Esophagus muscularis mucosa (tissue), 4 donors: ENCODE measurements at places on chromosomes 13 and 19.

DNA sequence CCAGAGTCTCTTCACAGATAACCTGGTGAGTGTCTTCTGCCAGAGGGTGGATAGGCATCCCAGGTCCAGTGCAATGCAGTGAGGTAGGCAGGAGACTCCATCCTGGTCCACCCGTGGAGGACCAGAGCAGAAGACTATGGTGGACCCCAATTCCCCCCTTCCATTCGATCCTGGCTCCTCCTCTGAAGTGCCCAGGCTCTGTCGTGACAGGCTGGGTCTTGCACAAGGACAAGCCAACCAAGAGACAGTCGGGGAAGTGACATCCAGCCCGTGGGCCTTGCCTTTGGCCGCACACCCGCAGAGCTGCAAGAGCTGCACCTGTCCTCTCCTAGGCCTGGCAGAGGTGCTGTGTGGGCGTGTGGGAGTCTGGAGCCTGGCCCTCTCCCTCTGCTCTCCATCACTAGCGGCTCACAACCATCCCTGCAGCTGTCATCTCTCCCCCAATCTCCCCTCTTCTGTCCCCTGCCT is 3.1 kb downstream of the ZNF784 start:
- no peak for DNase-seq

GRCh38 chr19:50826492-50827240 is 3.1 kb upstream of the KLK1 start:
- DNase-seq: no peak

- no peak for DNase-seq
Measured at GRCh38 chr13:77692746-77693448, 4.6 kb upstream of the SLAIN1 start.

- no peak for DNase-seq
Measured at GRCh38 chr13:99085139-99085807, 107.4 kb upstream of the DOCK9 start.

DNA sequence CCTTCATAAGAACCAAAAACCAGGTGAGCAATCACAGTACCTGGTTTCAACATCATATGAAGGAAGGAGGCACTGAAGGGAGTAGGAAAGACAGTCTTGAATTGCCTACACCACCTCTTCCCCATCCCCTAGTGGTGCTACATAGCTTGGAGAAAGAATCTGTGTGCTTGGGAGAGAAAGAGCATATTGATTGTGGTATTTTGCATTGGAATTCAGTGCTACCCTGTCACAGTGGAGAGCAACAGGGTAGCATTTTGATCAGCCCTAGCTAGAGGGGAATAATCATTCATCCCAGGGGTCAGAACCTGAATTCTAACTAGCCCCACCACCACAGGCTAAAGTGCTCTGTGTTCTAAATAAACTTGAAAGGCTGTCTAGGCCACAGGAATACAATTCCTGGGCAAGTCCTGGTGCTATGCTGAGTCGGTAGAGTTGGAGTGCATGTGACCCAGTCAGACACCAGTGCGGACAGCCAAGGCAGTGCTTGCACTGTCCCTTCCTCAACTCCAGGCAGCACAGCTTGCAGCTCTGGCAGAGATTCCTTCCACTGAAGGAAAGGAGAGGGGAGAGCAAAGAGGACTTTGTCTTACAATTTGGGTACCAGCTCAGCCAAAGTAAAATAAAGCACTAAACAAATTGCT is 158.7 kb downstream of the VWA8 start:
- no peak for DNase-seq

DNA sequence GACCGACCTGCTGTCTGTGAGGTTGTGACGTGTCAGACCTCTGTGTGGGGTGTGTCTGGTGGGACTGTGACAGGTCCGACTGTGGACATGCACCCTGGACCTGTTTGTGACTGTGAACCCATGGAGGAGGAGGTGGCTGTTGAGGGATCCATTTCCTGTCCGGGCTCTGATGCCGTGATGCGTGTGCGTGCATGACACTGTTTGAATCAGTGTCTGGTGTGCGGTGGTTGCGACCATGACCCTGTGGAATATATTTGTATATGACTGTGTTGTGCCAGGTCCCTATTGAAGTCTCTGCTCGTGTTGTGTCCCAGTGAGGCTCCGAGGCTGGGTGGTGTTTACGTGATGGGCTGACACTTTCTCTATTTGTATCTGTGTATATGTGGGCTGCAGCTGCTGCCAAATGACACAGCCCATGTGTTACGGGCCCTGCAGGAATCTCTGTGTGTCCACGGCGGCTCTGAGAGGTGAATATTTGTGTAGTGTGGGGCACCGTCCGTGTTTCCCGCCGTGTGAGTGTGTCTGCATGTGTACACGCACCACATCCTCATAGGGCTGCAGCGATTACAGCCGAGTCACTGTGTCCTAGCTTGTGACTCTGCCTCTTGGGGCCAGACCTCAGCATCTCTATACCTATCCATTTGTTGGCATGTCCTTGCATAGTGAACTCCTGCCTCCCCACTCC is 18.3 kb downstream of the CCDC97 start:
- no peak for DNase-seq

- no peak for DNase-seq
Measured at GRCh38 chr19:30371161-30371836, 885 bp upstream of the ZNF536 start.

DNA sequence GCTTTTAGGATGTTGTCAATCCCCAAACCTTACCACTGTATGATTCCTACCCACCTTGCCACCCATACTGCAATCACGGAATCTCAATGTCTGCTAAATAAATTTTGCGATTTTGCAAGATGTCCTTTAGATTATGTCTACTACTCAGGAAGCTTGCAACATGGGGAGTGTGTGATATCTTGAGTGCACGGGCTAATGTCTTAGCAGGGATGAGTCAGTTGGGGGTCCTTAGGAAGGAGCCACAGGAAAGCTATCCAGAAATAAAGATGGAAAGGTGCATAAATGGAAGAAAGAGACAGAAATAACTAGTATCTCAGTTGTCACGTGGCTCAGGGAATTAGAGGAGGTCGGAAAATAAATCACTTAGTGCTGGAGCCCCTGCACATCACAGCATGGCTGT is 77.1 kb downstream of the NALCN start:
- DNase-seq: no peak

- DNase-seq: no peak
Measured at GRCh38 chr13:79870766-79871165, 389.8 kb downstream of the NDFIP2 start.

- peak; percentile 99 for DNase-seq
Measured at GRCh38 chr19:1094978-1095701, at the start of gene POLR2E. Gene POLR2E (minus strand): TSS chr19:1095375. CDS start chr19:1095315, 60 bp downstream.

DNA sequence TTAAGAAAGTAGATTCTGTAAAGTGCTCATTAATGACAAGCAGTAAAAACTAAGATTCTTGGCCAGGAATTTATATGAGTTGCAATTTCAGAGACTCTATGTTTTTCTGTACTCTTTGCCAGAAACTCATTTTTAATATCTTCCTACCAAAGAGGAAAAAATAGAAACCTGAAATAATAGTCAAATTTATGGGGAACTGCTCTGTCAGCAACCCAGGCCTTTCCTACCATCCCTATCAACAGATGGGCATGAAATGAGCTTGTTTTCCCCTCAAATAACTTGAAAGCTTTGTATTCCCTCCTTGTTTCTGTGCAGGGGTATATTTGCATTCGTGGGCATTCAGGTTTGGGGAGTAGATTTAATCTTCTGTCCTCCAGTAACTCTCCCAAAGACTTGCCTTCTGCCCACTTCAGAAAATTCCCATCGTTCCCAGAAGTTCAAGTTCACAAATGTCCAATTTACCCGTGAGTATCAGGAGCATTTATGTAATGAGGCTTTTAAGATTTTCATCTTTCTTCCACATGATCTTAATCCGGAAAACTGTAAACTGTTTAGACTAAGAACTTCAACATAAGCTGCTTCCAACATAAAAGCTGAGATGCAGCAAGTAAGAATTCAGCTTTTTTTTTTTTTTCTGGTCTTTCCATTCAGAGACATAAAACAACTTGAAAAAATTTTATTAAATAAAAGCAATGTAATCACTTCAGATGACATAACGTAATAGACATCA is 363.1 kb downstream of the EFNB2 start:
- no peak for DNase-seq

DNA sequence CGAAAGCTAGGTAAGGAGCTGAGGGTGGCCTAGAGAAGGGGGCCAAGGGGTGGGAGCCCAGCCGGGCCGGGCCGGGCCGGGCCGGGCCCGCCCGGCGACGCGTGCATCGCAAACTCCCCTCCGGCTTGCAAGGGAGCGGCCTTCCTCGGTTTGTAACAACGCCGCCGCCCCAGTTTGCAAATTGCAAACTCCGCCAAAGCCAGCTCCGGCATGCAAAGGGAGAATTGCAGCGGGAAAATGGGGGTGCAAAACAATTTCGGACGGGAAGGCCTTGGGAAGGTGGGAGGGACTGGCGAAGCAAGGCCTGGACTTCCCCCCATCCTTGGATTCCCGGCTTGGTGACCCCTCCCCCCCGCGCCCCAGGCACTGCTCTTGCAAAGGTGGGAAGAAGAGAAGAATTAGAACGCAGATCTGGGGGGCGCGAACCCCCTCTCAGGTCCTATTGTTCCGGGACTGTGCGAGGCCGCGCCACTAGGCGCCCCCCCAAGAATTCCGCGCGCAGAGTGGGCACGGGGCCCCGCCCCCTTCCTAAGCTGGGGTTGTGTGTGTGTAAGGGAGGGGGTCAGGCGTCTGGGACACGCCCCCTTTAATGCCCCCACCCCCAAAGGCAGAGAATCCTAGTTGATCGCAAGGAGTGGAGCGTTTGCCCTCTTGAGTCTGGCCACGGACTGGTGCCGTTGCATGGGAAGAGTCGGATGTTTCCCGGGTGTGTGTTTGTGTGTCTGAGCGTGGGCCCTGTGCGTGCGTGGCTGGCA is 926 bp downstream of the PRR12 start:
- DNase-seq: no peak

- no peak for DNase-seq
Measured at GRCh38 chr19:36635342-36635741, 30.2 kb downstream of the ZNF382 start.

DNA sequence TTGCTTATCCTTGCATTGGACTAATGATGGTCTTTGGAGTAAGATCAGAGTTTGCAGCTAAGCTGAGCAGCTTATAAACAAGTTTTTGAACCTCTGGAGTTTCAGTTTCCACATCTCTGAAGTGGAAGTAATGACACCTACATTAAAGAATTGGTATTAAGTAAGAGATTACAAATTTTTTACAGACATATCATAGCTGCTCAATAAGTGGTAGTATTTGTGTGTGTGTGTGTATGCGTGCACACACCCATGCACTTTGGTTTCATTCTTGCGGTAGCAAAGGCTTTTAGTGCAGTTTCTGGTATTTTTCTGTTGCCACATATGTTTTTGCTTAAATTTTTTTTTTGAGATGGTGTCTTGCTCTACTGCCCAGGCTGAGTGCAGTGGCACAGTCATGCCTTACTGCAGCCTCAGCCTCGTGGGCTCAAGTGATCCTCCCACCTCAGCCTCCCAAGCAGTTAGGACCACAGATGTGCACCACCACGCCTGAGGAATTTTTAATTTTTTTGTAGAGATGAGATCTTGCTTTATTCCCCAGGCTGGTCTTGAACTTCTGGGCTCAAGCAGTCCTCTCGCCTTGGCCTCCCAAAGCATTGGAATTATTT is 4.5 kb downstream of the NAA16 start:
- DNase-seq: no peak

- no peak for DNase-seq
Measured at GRCh38 chr13:50798923-50799322, 44.6 kb downstream of the DLEU7 start.

DNA sequence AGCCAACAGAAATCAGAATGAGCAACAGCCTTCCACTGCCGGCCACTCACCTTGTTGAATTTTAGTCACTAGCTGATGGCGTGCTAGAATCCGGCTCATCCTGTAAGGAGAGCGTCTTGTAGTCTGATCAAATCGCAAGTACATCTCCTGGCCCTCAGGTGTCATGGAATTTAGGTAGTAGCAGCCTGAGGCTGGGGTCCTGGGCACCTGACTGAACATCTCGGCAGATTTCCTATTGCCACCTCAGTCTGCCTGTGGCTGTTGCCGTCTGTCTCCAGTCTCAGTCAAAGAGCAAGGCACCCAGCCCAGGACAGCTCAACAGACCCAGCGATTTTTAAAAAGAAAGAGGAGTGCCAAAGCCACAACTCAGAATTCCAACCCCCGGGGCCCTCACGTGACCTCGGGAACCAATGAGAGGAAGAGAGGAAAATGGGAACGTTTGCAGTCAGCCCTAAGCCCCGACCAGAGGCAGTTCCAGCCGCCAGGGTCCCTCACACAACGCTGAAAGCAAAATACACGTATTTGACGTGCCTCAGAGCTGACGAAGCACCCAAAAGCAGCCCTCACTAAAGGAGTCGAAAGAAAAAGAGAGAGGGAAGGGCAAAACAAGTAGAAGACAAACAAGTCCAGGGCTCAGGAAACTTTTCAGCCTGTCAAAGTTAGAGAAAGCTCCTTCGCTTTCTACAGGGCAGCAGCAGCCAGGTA is at the start of gene STARD13:
Gene STARD13 (minus strand): TSS at position 336 of the 705 bp plus-strand sequence. CDS start 117 bp downstream, at position 219.
- DNase-seq: peak; percentile 99

GRCh38 chr13:75875450-75875849 is 239.3 kb downstream of the LMO7 start:
- no peak for DNase-seq

- no peak for DNase-seq
Measured at GRCh38 chr13:99298056-99298455, 9.1 kb downstream of the GPR183 start.

- DNase-seq: no peak
Measured at GRCh38 chr19:13451434-13451995, 54.8 kb downstream of the CACNA1A start.

DNA sequence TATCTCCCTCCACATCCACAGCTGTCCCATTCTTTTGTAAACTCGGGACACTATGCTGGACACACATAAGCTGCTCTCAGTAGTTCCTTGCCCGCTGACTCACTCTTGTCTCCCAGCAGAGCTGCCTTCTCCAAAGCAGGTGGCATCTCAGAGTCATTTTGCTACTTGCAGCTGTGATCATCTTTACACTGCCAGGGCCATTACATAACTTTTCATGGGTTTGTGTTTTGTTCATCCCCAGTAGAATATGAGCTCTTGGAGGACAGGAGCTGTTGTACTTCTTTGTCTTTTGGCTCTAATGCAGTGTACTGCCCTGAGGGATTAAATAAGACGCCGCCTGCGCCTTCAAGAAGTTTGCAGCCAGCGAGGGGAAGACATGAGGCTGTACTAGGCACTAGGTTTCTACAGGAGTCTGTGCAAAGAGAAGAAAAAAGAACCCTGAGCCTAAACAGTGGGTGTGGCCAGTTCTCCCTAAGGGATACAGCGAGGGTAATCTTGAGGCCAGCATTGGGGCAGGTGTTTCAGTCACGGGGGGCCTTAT is 40.8 kb upstream of the GPR183 start:
- peak; percentile 66 for DNase-seq

DNA sequence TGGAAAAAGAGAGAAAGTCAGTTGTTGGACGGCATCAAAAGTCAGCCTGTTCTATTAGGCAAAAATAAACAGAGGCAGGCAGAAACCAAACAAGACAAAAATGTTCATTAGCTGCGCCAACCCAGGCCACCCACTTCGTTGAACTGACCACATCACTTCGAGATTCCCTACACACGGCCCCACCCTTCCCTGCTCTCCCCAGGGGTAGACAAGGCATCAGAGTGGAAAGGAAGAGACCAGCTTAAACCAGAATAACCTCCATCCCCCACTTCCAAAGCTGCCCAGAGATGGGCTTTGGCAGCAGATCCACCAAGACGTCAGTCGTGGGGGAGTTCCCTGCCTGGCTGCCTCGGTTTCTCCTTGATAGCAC is 204.6 kb upstream of the TSHZ3 start:
- DNase-seq: no peak
